NCI-H345 (cell line): ENCODE measurements at places on chromosomes 1 and 21.

DNA sequence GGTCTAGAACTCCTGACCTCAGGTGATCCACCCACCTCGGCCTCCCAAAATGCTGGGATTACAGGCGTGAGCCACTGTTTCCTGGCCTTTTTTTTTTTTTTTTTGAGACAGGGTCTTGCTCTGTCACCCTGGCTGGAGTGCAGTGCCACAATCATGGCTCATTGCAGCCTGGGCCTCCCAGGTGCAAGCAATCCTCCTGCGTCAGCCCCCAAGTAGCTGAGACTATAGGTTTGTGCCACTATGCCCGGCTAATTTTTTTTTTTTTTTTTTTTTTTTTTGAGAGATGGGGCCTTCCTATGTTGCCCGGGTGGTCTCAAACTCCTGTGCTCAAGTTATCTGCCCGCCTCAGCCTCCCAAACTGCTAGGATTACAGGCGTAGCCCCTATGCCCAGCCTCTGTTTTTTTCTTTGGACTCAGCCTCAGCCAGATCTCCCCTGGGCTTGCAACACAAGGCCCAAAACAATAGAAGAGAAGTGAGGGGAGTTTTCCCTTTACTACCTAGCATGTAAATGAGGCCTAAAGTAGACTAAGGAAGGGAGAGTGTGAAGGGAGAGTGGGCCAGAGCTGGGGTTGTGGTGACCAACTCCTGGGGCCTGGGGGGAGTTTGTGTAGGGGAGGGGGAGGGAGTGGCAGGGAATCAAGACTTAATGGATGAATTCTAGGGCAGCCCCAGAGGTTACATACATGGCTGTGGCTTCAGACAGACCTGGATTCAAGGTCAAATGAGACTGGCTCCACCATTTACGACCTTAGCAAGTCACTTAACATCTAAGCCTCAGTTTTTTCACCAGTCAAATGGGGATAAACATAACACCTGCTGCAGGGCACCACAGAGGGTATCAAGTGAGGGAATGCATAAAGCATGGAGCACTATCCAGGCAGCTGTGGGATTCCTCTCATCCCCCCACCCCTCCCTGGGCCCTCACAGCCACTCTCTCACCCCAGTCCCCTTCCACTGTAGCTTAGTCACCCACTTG, 1.6 kb upstream of the CD52 start:
- DNase-seq, result no peak

- DNase-seq, result no peak
Observed at GRCh38 chr1:38361566-38361965, 315.0 kb upstream of the POU3F1 start.

- no peak for DNase-seq
Observed at GRCh38 chr1:227654431-227654830, 80.7 kb downstream of the JMJD4 start.

GRCh38 chr1:44743211-44743610, 3.6 kb downstream of the KIF2C start:
- DNase-seq, result no peak

DNA sequence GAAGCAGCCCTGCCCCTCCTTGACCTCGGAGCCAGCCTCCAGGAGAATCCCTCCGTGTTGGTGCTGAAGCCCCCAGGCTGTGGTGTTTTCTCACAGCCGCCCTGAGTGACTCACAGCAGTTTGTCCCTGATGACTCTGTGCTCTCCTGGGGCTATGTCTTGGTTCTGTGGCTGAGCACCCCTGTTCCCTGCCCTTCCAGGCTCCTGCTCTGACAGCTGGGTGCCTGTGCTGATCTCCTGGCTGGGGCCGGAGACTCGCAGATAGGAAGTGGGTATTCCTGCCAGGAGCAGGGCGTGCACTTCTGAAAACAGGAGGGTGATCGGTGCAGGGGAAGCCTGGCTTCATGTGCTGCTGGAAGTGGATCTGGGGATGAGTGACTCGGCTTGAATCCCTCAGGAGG, 34.5 kb downstream of the POFUT2 start:
- no peak for DNase-seq
